ENCODE measurements at places on chromosomes 6 and 20.
A peak's percentile ranks its signal among the peaks of the same experiment; 100 is the strongest.

DNA sequence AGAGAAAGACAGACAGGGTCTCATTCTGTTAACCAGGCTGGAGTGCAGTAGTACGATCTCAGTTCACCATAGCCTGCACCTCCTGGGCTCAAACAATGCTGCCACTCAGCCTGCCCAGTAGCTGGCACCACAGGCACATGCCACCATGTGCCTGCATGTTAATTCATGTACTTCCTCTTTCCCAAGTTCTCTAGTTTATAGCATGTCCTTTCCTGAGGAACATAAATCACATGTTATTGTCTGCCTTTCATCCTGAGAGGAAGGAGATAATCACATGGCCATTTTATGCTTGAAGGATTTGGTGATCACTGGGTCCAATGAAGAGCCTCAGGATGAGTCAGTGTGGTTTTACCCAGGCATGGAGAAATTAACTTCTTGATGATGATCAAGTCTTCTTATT, 47.9 kb downstream of the COL11A2 start:
- no peak for DNase-seq

DNA sequence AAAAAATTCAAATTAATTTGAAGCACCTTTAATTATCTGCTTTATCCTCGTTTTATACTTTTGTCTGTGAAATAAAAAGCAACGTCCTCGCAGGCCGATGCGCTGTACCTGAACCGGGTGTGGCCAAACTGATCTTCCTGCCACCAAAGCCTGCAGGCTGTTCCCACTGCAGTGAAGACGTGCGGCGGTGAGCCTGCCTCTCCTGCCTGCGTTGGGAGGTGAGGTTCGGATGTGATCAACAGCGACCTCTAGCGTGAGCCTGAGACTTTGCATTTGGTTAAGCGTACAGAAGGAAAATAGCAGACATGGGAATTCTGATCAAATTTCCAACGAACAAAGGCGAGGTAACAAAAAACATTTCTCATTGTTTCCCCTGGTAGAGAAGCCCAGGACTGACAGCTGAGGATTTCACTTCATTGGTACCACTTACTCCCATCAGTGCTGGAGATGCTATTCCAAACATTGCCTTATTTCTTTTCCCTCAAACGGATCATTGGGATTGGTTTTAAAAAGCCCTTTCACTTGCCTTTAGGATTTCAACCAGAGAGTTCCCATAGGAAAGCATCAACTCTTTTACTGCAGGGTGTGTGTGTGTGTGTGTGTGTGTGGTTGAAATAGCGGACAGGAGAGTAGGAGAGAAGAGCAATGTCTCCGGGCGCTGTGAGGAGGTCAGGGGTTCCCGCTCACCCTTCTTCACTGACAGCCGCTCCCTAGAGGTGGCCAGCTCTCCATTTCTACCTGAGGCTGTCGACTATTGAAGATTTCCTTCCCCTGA, 56.6 kb upstream of the CCN6 start:
- DNase-seq = peak; percentile 72

- DNase-seq = no peak
Observed at GRCh38 chr6:146456886-146457285, 86.7 kb upstream of the RAB32 start.

GRCh38 chr6:3117912-3118352, 579 bp upstream of the BPHL start:
- DNase-seq = no peak

- DNase-seq = no peak
Observed at GRCh38 chr6:161142957-161143296, 130.9 kb downstream of the AGPAT4 start.

- DNase-seq = no peak
Observed at GRCh38 chr20:11403711-11404110, 514.0 kb upstream of the BTBD3 start.

- no peak for DNase-seq
Observed at GRCh38 chr20:46683011-46683667, 6.1 kb downstream of the TP53RK start.

GRCh38 chr20:43983904-43984361, 69.3 kb downstream of the TOX2 start:
- DNase-seq = no peak

- DNase-seq = no peak
Observed at GRCh38 chr6:5257400-5257799, 3.4 kb downstream of the LYRM4 start.

- no peak for DNase-seq
Observed at GRCh38 chr6:21599051-21599696, 5.6 kb downstream of the SOX4 start.

- DNase-seq = no peak
Observed at GRCh38 chr6:42619963-42620362, 56.1 kb downstream of the UBR2 start.

DNA sequence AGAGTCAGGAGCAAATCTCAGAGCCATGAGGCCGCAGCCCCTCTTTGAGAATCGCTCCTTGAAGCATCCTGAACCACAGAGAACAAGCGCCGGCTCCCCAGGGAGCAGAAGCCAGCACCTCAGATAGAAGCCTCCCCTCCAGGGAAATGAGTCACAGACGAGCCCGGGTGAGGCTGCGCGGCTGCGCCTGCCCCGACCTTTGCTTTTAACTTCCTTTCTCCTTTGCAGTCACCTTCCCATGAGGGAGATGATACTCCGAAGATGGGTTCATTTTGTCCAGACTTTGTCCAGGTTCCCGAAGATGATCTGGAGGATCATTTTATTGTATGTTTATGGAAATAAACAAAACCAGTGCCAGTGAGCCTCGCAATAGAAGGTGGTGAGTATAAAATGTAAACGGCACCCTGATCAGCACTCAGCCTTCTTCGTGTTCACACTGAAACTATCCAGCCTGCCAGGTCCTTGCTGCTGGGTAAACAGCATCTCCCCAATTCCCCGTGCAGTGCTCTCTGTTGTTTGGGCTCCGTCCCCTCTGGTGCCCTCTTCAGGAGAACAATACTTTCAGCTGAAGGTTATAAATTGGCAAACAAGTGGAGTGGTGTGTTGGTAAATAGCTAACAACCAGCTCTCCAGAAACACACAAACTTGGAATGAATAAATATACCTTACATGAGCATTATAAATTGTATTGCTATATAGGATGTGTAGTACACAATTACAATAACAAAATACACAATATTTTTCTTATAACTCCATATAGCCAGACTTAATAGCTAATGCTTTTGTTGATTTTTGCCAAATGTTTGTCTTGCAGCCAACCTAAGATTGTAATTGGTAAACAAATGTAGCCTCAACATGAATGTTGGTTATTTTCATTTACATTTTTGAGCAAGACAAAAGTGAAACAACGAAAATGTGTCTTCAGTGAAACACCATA, 41.4 kb upstream of the TMEM181 start:
- DNase-seq = peak; percentile 49

DNA sequence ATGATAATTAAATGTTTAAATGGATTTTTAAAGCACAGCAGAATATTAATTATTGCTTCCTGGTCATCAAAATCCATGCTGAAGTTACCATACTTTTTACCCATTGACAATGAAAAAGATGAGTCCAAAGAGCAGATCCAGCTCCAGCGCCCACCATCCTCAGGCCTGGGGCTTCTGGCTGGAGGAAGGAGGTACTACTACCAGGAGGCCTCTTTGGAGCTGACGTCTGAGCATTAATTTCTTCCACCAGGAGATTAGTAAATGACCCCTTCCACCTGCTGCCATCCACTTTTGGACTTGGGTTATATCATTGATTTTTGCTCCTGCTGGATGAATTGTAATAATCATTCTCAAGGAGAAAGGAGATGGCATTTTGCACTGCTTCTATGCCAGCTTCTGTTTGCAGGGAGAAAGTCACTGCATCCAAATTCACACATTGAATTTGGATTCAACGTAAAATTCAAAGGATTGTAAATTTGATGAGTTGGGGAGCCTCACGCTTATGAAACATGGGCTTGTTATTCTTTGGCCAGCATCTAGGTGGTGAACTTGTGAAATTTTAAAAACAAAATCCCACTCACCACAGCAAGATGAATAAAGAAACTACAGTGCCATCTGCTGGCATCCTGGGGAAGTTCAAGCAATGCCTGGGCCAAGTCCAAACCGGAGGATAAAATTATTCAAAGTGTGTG, 121.8 kb downstream of the SASH1 start:
- DNase-seq = peak; percentile 28

DNA sequence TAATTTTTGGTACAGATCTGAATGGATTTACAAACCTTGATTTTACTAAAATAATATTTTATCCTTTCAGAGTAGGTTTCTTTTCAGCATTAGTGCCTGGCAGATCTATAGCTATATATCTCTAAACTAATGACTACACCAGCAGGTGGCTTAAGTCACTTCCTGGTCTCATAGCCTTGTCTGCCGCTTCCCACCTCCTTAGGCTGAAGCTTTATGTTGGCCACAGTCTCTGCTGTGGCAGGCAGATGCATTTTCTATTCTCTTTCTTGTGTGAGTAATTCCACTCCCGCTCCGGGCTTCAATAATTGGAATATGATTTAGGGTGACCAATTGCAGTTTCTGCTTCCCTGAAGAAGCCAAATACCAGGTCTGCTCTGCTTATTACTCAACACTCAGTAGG, 226.8 kb upstream of the HS3ST5 start:
- no peak for DNase-seq

- DNase-seq = peak; percentile 30
Observed at GRCh38 chr20:9978397-9979004, 56.3 kb upstream of the ANKEF1 start.

GRCh38 chr6:47654255-47654654, 44.1 kb upstream of the ADGRF4 start:
- no peak for DNase-seq

- DNase-seq = no peak
Observed at GRCh38 chr6:41298785-41299502, 12.5 kb upstream of the TREM1 start.

GRCh38 chr6:133743621-133744020, 145.3 kb upstream of the TCF21 start:
- DNase-seq = no peak

GRCh38 chr20:5658912-5659345, 91.3 kb upstream of the SHLD1 start:
- peak; percentile 53 for DNase-seq

DNA sequence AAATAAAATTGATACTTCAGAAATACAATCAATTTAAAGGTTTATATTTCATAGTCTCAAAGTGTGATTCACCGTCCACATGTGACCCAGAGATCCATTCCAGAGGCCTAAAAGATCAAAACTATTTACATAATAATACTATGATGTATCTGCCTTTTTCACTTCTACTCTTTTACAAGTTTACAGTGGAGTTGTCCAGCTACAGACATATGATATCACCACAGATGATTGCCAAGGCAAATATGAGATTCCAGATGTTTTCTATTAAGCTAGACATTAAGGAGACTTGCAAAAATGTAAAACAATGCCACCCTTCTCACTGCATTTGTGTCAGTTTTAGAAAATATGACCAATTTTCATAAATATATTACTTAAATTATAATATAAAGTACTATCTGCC, 443.7 kb downstream of the GJA1 start:
- DNase-seq = no peak

- DNase-seq = no peak
Observed at GRCh38 chr20:6765469-6766058, 1.9 kb upstream of the BMP2 start.

DNA sequence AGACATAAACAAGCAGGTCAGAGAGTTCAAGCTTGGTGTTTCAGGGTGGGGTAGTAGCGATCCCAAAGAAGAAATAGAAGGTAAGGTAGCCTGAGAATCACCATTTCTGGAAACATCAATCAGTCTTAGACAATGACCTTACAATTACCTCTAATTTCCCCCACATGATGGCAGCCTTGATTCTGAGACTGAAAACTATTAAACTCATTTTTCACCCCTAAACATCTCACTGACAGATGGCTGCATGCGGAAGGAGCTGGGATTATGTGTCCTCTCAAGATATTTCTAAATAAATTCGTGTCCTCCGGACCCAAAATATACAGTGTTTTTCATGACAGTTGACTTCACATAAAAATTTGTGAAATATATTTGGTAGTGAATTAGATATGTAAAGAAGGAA, 61.0 kb downstream of the KIF6 start:
- no peak for DNase-seq

- DNase-seq = no peak
Observed at GRCh38 chr20:10654630-10655029, 19.2 kb downstream of the JAG1 start.

- DNase-seq = no peak
Observed at GRCh38 chr6:145544514-145544913, 190.8 kb downstream of the EPM2A start.
